ENCODE measurements at places on chromosomes 6 and 20. TPM values are rescaled to one million over a fixed set of nuclear protein-coding genes. Genes with fewer than 3 reads are reported as not detected.

GRCh38 chr6:42185597-42185996 is 9.2 kb downstream of the GUCA1B start:
- DNase-seq = no peak

- DNase-seq = no peak
Observed at GRCh38 chr6:135438907-135439535, 58.5 kb downstream of the AHI1 start.

The CLDN20 gene
- not detected for total RNA-seq

GRCh38 chr20:3258429-3258828 is 19.4 kb upstream of the SLC4A11 start:
- no peak for DNase-seq

GRCh38 chr6:146598772-146599405 is at the start of gene ADGB:
Gene ADGB, plus strand, starts transcription at chr6:146598972. Its CDS starts 69 bp downstream, at chr6:146599041.
- DNase-seq = no peak

DNA sequence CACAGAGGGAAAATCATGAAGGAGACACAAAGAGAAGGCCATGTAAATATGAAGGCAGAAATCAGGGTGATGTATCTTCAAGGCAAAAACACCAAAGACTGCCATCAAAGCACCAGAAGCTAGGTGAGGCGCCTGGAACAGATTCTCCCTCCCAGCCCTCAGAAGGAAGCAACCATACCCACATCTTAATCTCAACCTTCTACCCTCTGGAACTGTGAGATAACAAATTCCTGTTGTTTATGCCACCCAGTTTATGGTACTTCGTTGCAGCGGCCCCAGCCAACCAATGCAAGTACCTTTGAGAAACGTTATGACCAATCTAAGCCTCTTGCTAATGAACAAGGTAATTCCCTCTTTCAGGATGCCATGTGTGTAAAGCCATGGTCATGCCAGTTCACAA is 66.2 kb upstream of the STXBP5 start:
- no peak for DNase-seq

- no peak for DNase-seq
Observed at GRCh38 chr6:143141442-143141841, 80.8 kb downstream of the AIG1 start.

DNA sequence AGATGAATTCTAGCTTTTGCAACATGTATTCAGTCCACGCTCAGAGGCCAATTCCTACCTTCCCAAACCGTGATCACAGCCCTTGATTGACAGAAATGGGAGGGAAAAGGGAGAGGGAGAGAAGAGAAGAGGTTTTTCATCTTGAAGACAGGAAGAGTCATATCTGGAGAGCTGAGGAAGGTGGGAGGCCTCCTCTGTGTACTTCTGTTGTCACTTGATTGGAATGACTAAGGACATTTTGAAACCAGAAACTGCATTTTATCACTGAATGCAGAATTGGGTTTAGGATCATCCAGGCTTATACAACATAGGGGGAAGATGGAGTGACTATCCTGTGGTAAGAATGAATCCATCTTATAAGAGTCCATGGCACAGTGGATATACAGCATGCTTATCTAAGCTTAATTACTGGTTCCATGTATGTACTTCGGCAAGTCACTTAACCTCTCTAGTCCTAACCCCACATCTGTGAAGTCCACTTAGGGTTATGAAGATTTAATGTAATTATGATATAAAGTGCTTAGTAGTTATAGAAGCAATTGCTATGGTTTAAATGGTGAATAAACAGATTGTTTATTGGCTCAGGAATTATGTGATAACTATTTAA is 144.0 kb downstream of the BCKDHB start:
- no peak for DNase-seq

- no peak for DNase-seq
Observed at GRCh38 chr6:6980999-6981597, 126.7 kb upstream of the RREB1 start.

- DNase-seq = no peak
Observed at GRCh38 chr6:166636191-166636933, 9.3 kb upstream of the RPS6KA2 start.

- DNase-seq = peak; percentile 35
Observed at GRCh38 chr6:159654483-159655098, 38.5 kb downstream of the SOD2 start.

DNA sequence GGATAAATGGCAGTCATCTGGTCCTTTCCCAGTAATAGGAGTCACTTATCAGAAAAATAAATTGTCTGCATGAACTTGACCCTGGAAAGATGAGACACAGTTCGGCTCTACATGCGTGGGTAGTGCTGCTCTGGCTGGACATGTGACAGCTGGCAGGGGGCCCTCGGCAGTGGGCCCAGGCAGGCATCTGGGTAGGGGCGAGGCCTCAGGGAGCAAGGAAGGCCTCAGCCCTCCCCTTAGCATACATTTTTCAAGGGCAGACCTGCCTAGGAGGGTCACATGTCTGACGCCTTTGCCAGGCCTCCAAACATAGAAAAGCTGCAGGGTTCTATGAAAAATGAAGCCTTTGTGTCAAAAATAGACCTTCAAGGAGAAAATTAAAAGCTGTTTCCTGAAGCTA is 12.8 kb upstream of the ILRUN start:
- DNase-seq = no peak

The MLIP gene
- not detected for total RNA-seq

GRCh38 chr6:132483779-132484679 is 28.9 kb downstream of the STX7 start:
- peak; percentile 73 for DNase-seq

DNA sequence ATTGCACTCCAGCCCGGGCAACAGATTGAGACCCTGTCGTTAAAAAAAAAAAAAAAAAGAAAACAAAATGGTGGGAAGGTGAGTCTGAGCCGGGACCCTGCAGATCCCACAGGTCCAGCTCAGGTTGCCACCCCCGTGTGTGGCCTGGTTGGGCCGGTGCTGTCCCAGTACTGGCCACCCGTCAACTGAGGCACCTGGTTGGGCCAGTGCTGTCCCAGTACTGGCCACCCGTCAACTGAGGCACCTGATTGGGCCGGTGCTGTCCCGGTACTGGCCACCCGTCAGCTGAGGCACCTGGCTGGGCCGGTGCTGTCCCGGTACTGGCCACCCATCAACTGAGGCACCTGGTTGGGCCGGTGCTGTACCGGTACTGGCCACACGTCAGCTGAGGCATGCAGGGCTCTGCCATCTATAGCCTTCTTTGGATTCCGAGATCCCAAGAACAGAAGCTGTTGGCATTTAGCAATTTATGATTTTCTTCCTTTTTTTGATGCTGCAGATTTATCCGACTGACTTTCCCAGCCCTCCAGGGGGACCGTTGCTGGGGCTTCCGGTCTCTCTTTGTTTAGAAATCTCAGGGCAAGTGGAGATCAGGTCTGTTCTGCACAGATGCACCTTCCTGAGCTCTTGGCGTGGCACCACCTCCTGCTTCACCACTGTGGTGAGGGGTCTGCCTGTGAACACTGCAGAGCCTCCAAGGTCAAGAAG is 113.8 kb downstream of the SYCP2 start:
- DNase-seq = peak; percentile 3

GRCh38 chr20:57849121-57849520 is 139.3 kb upstream of the PMEPA1 start:
- DNase-seq = no peak
